GM03348 (cell line): ENCODE measurements at places on chromosomes 3 and 15.

DNA sequence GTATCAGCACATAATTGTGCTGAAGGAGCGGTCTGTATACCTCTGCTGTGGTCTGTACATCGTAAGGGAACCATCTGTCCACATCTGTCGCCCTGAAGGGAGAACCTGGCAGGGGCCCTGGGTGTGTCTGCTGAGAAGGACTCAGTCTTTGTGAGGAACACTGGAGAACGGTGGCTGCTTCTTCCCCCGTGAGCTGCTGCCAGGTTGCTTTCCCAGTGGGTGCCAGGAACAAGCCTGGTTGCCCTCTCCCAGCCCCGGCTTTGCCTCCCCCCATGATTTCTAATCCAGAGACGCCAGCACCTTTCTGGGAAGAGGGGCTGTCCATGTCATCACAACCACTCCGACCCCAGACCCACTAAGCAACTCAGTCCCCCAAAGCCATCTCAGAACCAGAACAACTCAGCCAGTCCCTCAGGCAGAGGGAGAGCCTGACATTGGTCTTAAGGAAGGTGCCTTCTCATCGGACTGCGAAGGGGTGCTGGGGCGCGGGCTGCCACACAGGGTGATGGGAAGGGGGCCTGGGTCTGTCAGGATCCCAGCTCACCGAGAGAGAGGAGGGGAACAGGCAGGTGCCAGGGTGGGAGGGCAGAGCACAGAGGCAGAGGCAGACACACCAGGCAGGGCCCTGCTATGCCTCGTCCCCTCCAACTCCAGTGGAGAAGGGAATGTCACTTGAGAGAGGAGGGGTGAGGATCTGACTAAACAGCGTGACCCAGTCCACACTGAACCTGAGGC lies 8.5 kb downstream of the TNK2 start:
- no peak for DNase-seq

- no peak for DNase-seq
Observed at GRCh38 chr15:50891159-50891558, 17.3 kb upstream of the AP4E1 start.

DNA sequence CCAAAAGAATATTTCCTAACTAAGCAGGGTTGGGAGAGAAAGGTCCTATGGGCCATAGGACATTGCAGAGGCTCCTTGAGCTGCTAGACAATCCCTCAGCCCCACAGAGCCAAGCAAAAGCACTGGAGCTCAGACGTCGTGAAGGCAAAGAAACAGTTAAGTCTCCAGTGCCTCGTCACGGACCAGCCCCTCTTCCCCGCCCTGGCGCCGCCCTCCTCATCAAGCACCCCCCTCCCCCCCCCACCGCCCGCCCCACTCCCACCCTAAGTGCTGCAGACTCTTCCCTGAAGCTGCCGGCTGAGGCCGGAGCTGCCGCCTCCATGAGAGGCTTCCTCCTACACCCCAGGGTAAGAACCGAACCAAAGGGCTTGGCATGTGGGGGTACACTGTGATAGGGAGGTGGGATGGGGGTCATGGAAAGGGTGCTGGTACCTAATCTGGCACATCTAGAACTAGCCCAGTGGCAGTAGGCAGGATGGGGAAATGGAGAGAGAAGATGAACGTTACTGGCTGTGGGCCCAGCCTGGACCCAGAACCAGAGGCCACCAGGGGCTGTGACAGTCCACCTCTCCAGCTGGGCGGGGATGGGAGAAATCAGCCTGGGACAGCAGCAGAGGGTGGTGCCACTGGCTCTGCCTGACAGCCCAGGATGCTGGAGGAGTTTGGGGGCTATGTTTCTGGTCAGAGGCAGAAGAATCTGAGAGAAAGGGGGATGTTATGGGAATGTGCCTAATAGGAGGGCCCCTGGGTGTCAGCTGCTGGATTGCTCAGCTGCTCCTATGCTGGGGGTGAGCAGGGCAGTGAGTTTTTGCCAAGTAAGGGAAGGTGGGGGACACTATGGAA lies at the start of gene MAP1A:
Gene MAP1A (plus strand): TSS at position 255 of the 843 bp plus-strand sequence. CDS start 3,866 bp downstream, outside the sequence.
- peak; percentile 93 for DNase-seq

DNA sequence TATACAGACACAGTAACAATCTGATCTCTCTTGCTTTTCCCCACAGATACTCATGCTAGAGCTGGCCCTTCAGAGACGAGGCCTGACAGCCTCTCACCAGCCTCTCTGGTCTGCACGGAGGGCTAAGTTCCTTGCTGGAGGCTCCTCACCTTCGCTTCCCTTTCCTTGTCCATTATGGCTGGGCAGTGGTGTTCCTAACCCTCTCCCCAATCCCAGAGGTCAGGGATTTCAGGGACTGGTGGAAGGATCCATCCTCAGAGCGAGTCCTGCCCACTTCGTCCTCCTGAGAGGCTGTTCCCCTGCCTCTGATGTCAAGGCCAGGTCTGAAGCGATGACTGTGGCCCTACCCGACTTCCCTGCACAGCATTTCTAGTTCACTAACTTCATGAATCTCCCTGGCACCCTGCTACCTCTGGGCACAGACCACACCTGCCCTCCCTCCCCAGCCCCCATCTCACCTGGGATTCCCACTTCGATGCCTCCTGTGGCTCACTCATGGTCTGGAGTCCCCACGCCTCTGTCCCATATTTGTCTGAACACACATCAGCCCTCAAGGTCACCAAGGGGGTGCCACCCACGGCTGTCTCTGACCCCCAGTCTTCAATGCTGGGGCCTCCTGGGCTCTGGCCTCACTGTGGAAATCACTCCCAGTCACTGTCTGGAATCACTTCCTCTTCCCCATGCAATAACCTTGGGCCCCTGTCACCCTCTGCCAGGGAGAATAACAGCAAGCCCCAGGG lies 124.9 kb upstream of the PRR20G start:
- DNase-seq, result no peak

GRCh38 chr3:43075904-43076661 lies 29.8 kb downstream of the POMGNT2 start:
- no peak for DNase-seq

DNA sequence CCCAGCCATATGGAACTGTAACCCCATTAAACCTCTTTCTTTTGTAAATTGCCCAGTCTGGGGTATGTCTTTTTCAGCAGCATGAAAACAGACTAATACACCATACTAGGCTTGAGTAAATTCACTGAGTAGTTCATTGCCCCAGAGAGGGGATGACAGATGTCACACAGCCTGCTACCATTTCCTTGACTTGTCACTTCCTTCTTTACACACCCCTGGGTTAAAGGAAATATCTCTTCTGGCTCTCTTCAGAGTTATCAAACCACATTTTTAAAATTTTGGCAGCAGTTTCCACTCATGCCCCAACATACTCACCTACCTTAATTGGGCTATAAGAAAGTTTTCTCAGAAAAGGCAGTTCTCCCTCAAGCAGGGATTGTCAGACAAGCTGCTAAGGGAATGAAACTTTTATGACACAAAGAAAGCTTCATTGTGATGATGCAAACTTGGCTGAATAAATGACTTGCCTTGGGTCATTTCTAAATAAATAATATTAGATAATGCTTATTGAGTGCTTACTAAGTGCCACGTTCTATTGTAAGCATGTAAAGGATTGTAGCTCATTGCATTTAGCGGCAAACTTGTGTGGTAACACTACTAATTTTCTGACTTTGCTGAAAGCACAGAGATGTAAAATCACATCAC lies 68.0 kb upstream of the RBMS3 start:
- no peak for DNase-seq

DNA sequence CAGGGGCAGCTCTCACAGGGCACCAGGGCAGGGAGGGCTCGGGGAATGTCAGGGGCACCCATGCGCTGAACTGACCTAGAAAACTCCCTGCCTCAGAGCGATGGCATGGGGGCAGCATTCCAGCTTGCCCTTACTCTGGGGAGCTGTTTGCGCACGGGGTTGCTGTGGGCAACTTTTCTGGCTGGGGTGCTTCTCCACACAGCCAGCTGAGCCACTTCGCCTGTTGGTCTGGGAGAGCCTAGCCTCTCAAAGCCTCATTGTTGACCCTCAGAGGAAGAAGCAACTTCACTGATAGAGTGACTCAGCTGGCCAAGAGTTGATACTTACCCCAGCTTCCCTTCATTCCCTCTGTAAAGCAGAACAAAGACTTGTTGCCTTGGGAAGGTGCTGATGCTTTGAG lies 42.6 kb upstream of the MRPS22 start:
- DNase-seq, result no peak

GRCh38 chr3:137259089-137259488 lies 301.3 kb downstream of the IL20RB start:
- no peak for DNase-seq

DNA sequence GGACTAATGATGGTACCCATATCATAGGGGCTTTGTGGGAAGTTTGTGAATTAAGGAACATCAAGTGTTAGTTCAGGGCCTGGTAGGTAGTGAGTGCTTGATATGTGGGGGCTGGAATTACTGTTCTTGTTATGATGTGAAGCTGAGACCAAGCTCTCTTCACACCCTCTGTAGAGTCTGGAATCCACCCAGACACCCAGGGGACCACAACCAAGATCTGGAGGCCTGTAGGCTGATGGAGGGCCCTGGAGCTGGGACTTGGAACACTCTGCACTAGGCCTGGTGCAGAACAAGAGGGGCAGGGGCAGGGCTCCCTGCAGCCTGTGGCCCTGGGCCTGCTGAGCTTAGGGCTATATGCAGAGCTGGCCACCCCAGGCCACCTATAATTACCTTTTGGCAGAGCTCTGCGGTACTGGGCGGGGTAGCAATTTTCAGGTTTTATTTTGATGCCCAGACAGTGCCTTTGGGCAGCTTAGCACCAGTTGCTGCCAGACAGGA lies 13.1 kb upstream of the PRKCD start:
- DNase-seq, result no peak
